ENCODE measurements at places on chromosomes 11 and 22.

DNA sequence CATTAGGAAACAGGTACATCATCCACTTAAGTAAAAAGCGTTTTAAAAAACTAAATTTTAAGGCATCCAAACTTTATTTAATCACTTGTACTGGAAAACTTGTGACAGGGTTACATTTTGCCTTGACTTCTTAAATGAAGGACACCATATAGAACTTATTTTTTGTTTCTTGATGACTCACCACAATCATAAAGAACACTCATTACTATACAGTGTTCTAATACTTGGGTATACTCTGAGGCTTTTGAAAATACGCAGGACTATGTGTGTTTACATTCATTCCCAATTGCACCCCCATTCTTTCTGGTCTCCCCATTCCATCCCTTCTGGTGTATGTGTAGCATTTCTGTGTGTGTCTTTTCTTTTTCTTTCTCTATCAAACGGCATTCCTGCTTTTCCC is 69.9 kb downstream of the ZBTB44 start:
- no peak for DNase-seq

DNA sequence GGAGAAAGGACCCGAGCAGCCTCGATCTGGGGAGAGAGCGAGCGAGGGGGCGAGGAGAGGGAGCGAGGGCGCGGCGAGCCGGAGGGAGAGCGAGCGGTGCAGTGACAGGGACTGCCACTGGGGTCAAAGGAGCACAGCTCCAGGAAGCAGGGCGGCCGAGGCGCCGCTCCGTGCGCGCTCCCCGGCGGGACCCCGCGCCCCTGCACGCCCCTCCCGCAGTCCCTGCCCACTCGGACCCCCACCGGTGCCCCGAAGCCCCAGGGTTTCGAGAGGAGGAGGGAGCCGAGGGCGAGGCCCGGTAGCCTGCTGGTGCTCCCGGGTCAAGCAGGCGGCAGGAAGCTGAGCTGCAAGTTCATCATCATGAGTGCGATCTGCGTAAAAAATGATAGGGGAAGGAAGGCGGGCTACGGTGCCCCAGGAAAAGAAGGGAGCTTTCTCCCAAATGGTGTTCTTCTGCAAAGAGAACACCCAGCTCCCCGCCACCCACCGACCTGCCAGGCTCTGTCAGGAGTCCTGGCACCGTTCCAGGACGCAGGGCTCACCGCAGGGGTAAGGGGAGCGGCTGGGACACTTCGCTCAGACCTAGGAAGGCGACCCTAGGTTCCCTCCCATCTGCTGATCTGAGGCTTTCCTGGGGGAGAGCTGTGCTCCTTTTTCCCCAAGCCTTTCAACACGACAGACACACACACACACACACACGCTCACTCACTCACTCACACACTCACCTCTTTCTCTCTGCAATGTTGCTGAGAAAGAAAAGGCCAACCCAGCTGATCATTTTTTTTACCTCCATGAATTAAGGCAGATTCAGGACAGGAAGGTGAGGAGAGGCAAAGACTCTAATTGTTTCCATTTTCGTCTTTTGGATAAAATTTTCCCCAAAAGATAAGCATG is at the start of gene MPPED2:
Gene MPPED2, minus strand, starts transcription at position 103 of the 894 bp plus-strand sequence. CDS start 5,980 bp downstream, outside the sequence.
- DNase-seq, result peak; percentile 33

DNA sequence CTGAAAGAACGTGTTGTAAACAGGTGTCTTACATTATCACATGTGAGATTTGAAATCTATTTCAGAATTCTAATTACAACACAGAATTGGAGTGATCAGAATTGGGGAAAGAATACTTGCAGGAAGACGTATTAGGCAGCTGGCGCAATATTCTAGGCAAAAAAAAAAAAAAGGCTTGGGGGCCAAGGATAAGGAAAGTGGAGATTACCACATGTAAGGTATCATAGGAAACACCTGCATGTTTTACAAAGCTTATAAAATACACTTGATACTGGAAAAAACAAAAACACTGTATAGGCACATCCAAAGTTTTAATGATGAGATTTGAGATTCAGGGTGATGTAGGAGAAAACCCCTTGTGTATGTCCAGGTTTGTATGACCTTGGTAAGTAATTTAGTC is 245.1 kb downstream of the DDX10 start:
- no peak for DNase-seq

DNA sequence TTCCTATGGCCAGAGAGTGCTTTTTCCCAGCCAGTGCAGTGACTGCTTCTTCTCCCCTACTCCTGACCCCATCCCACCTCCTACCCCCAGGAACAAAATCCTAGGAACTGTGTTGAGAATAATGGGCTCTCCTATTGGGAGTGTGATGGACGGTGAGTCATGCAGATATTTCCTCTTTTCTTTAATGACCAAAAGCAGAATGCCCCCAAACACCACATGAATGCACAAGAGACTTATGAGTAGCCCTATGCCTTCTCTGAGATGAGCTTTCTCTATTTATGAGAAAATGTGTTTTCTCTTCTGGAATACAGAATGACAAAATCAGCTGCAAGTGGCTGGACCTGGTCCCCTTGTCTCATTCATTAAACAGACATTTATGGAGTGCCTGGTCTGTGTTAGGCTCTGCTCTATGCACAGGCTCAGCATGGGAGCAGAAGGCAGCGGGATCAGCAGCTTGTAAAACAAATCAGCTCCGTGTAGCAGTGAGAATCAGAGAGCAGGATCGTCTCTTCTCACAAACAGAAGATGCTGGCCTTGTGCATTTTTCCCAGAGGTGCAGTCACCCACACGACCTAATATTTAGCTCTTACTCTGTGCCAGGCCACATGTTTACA is 47.5 kb upstream of the GALNT18 start:
- no peak for DNase-seq

DNA sequence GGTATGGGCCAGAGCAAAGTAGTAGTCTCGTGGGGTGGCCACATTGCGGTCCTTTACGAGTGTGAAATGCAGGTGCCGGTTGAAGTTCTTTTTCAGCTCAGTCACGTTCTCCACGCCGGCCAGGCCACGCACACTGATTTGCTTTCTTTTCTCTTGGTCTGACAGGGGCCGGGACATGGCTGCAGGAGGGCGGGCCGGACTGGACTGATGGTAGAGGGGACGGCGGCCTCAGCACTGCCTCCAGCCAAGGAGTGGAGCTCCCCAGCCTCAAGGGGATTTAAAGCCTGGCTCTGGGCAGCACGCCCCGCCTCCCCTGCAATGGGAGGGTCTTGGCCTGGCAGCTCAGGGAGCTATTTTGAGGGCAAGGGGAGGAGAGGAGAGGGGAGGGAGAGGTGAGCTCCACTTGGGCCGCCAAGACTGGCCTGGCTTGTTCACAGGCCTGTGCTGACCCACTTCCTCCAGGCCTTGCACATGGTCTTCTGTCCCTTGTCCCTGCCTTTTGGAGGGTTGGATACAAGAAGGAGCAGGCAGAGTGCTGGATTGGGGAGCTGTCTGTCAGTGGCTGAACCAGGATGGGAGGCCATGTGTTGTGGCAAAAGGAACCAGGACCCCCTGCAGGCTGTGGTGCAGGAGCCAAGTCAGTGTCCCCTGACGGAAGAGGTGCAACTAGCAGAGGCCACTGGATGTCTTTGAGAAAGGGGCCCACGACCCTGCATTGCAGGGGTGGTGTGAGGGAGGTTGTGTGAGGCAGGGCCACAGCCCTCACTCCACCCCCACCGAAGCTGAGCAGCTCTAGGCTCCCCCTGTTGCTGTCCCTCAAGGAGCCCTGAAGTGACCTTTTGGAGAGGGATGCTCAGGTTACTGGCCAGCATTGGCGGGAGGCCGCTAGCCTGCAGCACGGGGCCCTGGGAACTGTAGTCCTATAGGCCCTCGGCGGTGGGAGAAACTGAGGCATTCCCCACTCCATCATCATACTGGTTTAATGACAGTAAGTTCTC is at the start of gene PYGM:
Gene PYGM, minus strand, starts transcription at position 253 of the 998 bp plus-strand sequence. Its CDS starts 76 bp downstream, at position 177.
- peak; percentile 60 for DNase-seq

- DNase-seq, result no peak
These were observed 16.0 kb downstream of the CELF1 start for GRCh38 chr11:47536915-47537314.

GRCh38 chr11:28123151-28123581 is 15.0 kb downstream of the METTL15 start:
- DNase-seq, result no peak

- no peak for DNase-seq
These were observed 12.8 kb upstream of the CABP7 start for GRCh38 chr22:29707010-29707409.

- no peak for DNase-seq
These were observed 796 bp downstream of the MYOD1 start for GRCh38 chr11:17719938-17720795.

- DNase-seq, result no peak
These were observed 2.5 kb upstream of the CD82 start for GRCh38 chr11:44562845-44563460.

GRCh38 chr11:133966172-133966651 is 9.4 kb upstream of the IGSF9B start:
- DNase-seq, result no peak

GRCh38 chr11:88604260-88604659 is 266.7 kb upstream of the CTSC start:
- DNase-seq, result no peak

DNA sequence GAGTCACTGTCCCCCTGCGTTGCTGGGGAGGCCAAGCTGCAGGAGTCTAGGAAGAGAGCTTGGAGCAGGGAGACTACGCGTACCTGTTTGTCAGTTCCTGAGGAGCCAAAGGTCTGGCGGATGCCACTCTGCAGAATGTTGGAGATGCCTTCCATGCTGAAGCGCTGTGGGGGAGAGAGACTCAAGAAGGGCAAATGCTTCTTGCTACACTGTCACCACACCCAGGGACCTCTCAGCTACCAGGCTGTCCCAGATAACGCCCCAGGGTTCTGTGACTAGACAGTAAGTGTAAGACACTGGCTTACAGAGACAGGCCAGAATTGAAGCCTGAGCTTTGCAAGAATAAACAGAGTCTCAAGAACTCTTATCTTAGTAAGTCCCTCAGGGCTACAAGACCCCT is 42.0 kb downstream of the FEZ1 start:
- no peak for DNase-seq

DNA sequence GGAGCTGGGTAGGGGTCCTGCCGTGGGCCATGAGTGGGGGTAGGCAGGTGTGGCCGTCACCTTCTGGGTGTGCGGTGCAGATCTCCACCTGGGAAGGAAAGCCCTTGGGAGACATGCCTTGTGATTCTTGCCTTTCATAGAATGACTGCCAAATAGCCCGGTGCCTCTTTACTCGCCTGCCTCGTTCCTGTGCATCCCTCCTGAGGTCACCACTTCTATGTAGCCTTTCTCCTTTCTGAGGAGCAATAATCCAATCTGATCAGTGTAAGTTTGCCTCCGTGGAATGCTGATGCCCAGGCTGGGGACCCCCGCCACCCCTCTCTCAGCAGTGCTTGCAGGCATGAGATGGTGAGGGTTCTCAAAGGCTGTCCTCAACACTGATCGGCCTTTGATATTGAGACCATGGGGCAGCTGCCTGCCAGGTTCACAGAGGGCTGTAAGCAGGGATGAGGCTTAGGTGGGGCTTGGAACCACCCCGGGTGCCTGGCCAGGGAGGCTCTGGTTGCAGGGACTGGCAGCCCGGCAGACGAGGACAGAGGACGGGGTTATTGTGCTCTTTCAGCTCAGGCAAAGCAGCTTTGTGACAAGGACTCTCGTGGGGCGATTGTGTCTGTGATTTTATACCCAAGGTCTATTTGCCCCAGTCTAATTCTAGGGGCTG is 86.1 kb upstream of the WNT7B start:
- DNase-seq, result no peak

DNA sequence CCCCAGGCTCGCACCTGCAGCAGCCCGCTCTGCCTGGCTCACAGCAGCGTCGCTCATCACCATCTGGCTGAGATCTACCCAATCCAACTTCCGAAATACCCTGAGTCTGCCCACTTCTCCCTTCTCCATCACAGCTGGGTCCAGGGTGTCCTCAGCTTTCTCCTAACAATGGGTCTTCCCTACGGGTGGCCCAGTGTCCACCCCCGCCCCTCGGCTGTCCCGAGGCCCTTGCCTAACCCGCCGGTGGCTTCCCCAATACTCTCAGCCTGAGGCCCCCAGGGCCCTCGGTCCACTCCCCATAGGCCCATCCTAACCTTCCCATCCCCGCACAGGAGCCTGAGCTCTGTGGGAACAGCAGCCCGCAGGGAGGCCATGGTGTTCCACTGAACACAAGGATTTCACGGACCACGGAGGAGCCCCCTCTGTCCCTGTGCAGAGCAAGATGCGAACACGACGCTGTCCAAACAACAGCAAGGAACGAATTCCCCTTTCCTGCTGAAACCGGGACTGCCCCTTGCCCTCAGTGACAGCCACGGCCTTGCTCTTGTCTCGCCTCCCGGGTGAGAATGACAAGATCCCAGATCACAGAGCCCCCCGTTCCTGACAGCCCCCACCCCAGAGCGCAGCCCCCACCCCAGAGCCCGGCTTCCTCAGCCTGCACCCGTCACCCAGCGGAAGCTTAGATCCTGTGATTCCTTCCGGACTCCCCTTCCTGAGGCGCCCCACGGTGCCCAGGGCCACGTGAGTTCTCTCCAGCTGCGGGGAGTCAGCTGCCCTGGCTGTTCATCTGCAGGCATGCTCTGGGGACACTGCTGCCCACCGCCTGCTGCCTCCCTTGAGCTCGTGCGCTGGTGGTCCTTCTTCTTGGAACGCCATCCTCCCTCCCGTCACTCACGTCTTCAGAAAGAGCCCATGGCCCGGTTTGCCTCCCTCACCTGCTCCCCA is 48.8 kb upstream of the CARS1 start:
- no peak for DNase-seq

- DNase-seq, result no peak
These were observed 36.0 kb downstream of the NUP50 start for GRCh38 chr22:45199723-45200122.

DNA sequence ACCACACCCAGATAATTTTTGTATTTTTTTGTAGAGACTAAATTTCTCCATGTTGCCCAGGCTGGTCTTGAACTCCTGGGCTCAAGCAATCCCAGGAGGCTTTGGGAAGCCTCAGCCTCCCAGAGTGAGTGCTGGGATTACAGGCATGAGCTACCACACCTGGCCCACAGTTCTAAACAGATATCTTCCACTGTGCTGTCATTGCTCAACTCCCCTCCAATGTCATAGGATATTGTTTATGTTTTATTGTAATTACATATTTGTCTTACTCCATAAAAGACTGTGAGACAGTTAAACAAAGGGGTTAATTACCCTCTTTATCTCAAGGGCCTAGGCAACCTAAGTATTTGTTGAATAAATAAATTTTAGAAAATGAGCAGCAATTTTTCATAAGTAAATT is 204.2 kb downstream of the GRM5 start:
- DNase-seq, result no peak
